KBM-7 (cell line): ENCODE measurements at places on chromosomes 2 and 18.

DNA sequence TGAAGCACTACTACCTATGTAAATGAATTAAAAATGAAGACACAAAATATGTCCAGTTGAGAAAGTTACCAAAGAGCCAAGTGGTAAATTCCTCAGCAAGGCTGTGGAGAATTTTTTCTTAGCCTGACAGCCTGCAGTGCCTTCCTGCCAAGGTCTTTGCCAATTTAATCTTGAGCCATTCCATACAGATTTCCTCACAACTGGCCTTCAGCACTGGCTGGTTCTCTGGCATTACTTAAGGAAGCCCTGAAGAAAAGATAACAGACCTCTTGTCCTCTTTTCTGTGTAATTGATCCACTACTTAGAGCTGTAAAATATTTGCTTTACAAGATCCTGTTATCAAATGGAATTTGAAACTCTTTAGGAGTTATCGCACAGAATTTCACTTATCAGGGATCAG is 334.2 kb upstream of the LRRTM1 start:
- no peak for DNase-seq

DNA sequence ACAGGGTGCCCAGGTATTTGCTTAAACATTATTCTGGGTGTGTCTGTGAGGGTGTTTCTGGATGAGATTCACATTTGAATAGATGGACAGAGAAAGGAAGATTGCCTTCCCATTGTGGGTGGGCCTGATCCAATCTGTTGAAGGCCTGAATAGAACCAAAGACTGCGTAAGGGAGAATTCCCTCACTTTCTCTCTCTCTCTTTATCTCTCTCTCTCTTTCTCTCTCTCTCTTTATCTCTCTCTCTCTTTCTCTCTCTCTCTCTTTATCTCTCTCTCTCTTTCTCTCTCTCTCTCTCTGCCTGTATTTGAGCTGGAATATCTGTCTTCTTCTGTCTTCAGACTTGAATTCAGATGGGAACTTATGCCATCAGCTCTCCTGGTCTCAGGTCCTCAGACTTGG is 148.4 kb downstream of the FAM124B start:
- no peak for DNase-seq

- no peak for DNase-seq
These were observed 116.9 kb downstream of the NR4A2 start for GRCh38 chr2:156215656-156216055.

GRCh38 chr2:7867867-7868266 is 814.0 kb upstream of the ID2 start:
- DNase-seq: peak; percentile 45

DNA sequence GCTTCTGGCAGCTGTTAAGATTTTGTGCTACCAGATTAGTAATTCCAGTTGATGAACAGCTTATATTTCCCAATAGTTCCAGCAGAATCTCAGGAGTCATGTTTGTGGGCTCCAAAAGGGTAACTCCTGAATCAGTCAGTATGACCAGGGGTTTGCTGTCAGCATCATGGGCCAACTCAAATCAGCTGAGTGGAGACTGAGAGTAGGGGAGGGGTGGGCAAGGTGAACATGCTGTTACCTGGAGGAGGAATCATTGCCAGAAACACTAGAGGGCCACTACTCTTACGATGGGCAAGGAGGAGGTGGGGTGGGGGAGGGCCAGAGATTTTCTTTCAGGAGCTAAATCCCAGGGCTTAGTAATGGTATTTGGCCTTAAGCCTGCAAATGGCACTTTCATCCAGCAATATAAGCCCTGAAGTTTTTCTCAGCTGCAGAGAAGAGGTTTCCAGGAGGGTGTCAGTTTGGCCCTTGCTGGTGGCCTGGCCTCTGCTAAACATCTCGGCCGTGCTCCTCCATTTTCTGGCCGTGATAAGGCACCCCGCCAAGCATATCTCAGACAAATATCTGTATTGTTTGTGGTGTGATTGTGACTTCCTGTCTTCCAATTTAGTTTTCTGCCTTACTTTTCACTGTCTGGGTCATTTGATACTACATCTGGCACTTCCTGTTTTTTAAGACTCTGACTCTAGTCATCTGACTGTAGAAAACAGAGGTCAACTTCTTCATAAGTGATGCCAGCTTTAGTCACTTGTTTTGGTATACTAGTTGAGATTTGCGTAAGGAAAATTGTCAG is 120.5 kb upstream of the CXCR4 start:
- peak; percentile 91 for DNase-seq

DNA sequence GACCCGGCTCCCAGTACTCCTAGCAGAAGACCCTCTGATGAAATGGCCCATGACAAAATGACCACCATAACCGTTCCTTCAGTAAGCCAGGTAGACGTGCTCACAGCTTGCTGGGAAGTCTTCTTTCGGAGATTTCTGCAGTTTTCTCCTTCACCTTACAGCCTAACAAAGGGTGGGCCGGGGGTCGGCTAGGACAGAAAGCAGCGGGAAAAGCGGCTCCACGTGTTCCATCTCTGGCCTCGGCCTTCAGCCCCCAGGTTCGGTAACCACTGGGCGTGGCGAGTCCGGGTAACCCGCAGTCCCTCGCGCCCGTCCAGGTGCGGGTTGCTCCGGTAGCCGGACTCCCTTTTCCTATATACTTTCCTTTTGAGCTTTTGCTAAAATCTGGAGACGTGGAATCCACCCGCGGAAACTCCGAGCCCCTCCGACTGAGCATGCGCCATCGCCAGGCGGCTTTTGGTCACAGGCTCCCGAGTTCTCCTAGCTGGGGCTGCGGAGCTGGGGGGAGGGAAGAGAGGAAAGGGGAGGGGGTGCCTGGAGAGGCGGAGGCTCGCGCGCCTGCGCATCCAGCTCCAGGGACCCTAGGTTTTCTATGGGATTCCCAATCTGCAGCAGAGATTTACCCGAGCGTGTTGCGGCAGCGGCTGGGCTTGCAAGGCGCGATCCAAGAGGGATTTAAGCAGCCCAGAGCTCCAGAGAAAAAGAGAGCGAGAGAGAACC is at the start of gene VSNL1:
Gene VSNL1, plus strand, starts transcription at position 604 of the 720 bp plus-strand sequence. CDS start 51,379 bp downstream, outside the sequence.
- no peak for DNase-seq

- DNase-seq: no peak
These were observed 64.7 kb upstream of the DSEL start for GRCh38 chr18:67581178-67581577.

- no peak for DNase-seq
These were observed 4.2 kb downstream of the STAMBP start for GRCh38 chr2:73832930-73833329.

DNA sequence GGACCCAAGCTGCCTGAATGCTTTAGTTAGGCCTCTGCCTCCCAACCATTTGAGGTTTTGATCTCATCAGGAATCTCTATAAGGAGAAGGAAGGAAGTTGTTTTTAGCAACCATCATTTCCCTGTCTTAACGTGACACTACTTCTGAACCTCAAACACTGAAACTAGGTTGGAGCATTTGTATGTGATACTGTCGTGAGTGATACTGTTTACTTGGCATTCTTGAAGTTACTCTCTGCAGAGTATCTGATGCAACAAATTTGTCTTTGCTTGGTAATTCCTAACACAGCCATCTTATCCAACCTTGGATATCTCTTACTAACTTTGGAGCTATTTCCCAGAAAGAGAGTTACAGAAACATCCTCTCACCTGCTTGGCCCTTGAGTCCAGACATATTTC is 22.1 kb downstream of the TTLL4 start:
- no peak for DNase-seq

- peak; percentile 1 for DNase-seq
These were observed 138.7 kb upstream of the AQP4 start for GRCh38 chr18:27004056-27004829.

DNA sequence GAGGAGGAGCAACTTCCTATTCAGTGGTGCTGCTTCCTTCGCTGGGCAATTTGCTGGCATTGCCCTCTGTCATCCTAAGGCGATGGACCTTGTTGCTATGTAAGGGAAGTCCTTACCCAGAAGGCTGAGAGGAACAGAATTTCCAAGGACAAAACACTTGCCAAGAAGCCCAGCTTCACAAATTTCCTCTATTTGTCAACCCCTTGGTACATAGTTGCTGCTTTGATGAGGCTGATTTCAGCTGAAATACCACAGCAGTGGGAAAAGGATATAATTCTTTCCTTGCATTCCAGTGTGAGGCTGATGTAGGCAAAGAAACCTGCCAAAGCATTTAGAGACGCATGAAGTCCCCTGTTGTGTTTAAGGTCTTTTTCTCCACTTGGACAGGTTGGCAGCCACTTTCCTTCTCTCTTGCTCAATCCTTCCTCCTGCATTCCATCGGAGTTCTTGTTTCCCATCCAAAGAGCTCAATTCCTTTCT is 16.4 kb upstream of the ST3GAL5 start:
- DNase-seq: no peak

DNA sequence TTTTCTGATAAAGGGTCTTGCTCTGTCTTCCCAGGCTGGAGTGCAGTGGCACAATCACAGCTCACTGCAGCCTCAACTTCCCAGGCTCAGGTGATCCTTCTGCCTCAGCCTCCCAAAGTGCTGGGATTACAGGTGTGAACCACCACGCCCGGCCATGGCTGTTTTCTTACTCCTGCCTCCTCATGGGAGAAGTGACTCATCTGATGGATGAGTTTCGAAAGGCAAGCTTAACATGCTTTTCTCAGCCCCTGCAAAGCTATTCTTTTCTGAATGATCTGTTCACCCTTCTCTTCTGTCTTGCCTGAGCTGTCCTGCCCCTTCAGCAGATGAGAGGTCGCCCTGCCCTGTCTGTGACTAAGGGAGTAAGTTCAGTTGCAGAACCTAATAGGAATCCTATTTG is 929 bp upstream of the CREG2 start:
- no peak for DNase-seq

DNA sequence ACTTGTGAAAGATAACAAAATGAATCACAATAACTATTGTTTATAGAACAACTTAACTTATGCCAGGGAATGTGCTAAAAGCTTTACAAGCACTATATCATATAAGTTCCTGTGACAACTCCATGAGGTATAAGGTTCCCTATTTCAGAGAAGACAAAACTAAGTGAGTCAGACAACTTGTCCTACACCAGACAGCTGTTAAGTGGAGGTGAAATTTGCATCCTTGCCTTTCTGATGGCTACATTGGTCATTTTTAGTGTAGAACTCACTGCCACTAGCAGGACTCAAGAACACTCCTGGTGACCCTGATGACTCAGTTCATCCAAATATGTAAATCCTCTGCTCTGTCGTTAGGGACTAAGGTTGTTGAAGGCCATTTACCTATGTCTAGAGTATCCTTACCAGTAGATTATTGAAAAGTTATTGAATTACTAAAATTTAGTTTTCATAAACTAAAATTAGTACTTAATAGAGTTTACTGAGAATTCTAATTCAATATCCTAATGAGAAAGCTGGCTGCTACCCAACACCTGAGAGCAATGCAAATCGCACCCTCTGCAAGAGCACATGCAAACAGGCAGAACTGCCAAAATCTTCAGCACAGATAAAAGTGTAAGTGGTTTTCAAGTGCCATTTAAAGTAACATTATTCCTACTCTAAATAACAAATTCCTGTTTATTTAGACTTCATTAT is 636.2 kb downstream of the NRXN1 start:
- no peak for DNase-seq

GRCh38 chr2:7060631-7061449 is 143.6 kb downstream of the RNF144A start:
- no peak for DNase-seq

DNA sequence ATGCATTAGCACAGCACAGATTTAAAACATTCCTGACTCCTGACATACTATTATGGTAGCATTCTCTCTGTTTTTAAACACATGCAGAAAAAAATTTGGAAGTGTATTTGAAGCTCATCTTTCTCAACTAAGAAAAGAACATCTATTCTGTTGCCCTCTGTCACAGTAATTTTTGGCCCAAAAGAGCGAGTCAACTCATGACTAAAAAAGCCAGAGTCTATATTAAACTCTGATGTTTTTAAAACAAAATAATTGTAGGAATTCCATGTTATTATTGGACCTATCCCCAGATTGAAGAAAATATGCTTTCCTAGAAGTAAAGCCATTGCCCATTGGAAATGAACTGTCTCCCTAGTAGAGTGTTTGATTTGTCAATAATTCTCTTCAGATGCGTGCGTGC is 96.7 kb downstream of the CRIM1 start:
- DNase-seq: no peak

DNA sequence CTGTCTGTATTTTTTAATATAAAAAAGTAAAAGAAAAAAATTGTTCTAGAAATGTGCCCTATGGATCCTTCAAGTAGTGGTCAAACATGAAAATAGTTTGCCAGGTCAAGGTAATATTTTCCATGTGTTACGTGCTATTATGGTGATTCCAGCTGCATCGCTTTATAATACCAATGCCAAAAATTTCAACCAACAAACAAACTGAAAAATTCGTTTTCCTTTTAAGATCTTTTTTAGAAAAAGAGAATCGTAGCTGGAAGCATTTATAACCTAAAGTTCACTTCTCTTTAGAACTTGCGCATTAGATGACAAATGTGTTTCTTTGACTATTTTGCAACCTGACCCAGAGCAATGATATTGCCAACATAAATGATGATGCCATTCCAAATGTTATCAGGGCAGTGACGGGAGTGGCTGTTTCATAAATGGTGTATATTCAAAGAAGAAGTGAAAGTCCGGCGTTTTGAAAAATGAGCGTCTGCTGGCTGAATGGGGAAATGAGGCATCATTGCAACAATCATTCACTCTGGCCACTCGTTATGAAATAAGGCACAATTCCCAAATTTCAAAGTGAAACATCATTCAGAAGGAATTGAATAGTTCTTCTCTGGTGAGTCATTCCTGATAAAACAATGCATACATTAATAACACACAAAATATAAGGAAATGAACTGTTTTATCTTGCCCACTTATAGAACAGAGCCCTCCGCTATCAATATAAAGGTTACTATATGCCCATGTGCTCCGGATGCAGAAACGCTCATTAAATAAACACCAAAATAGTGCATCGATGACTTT is 297.4 kb downstream of the TGIF1 start:
- DNase-seq: no peak

GRCh38 chr2:53575721-53576124 is 191.9 kb upstream of the CHAC2 start:
- DNase-seq: no peak
